GM03348 (cell line): ENCODE measurements at places on chromosomes 2 and 18.
A peak's percentile ranks its signal among the peaks of the same experiment; 100 is the strongest.

DNA sequence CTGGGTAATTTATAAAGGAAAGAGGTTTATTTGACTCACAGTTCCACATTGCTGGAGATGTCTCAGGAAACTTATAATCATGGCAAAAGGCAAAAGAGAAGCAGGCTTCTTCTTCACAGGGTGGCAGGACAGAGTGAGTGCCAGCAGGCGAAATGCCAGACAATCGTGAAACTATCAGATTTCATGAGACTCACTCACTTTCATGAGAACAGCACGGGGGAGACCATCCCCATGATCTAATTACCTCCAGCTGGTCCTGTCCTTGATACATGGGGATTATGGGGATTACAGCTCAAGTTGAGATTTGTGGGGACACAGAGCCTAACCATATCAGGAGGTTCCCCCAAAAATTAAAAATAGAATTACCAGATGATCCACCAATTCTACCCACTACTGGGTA, 675.5 kb upstream of the SLC8A1 start:
- DNase-seq, result no peak

GRCh38 chr2:56167616-56168562, 15.9 kb upstream of the CCDC85A start:
- peak; percentile 60 for DNase-seq

- peak; percentile 67 for DNase-seq
These were observed 30.1 kb downstream of the MBP start for GRCh38 chr18:77102259-77103040.

DNA sequence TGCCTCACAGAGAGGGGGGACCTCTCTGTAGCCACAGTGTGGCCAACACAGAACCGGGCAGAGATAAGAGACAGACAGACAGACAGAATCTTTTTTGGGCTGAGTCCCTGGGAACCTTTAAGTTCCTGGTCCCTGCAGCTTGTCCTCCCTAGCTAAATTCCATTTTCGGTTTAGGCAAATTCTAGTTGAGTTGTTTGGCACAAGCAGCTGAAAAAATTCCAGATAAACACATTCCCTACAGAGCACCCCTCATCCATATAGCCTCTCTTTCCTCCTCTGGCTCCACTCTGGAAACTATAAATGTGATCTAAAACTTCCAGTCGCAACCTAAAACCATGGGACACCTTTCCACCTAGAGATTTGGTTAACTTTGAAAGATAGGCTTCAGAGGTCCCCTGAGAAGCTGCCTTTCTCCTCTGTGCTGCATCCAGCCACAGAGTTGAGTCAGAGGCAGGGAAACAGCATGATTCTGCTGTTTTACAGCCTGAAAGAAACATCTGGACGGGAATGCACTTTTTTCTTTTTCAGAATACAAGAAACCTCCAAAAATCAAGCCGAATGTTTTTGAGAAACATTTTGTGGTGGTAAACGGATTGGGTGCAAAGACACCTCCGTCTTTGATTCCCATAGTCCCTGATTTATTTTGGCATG, 30.9 kb downstream of the SLC4A3 start:
- peak; percentile 65 for DNase-seq

GRCh38 chr18:51739044-51739666, 541.7 kb upstream of the MEX3C start:
- no peak for DNase-seq

DNA sequence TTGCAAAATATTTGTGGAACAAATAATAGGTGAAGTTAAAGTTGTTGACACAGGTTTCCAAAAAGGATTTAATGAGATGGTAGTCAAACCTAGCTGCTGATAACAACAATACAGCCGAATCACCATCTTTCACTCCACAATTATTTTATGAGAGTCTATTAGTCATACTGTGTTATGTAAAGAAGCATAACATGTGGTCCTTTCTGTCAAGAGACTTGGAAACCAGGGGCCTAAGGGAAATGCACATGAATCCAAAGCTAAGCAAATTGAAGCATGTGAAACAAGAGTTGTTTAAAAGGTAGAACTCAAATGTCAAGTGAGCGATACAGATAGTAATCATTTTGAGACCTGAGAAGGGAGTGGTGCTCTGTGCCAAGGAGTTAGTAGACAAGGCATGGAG, 16.0 kb downstream of the CD28 start:
- DNase-seq, result peak; percentile 29

DNA sequence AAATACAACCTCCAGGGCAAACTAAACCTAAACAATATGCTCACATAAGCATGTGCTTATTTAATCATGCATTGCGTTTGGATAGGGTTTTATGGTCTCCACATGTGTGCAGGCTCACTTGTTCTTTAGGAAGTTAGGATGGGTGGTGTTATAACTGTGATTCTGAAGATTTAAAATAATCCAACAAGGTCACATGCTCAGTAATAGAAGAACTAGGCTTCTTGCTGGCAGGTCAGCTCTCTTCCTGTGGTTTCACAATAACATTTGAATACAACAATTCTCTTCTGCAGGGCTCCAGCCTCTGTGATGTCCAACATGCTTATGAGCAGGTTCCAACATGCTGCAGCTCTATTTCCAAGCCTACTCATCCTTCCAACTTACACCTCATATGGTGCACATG, 84.0 kb downstream of the MYL12B start:
- DNase-seq, result peak; percentile 20

DNA sequence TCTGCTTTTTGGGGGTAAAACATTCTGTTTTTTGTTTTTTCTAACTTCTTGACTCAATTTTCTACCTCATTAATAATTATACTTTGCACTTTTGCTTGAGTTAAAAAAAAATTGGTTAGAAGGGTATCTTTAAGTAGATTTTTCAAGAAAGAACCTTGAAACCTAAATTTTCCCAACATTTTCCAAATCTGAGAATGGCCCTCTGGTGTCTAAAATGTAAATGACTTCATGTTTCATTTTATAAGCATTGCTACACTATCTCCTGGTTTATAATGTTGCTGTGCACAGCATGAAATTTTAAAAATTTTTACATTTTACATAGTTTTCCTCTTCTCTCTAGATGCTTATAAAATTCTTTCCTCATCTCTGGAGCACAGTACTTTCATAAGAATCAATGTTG, 14.2 kb downstream of the EIF2AK2 start:
- DNase-seq, result no peak
